Activated naive CD8-positive, alpha-beta T cell treated with anti-CD3 and anti-CD28 coated beads, Interleukin-2, amount 10 ng/mL, durations not matched to agents 7 days and 5 days (primary cell): ENCODE measurements at places on chromosomes 5 and 9.

GRCh38 chr9:70883056-70883455, 238.4 kb downstream of the TRPM3 start:
- DNase-seq, result no peak

DNA sequence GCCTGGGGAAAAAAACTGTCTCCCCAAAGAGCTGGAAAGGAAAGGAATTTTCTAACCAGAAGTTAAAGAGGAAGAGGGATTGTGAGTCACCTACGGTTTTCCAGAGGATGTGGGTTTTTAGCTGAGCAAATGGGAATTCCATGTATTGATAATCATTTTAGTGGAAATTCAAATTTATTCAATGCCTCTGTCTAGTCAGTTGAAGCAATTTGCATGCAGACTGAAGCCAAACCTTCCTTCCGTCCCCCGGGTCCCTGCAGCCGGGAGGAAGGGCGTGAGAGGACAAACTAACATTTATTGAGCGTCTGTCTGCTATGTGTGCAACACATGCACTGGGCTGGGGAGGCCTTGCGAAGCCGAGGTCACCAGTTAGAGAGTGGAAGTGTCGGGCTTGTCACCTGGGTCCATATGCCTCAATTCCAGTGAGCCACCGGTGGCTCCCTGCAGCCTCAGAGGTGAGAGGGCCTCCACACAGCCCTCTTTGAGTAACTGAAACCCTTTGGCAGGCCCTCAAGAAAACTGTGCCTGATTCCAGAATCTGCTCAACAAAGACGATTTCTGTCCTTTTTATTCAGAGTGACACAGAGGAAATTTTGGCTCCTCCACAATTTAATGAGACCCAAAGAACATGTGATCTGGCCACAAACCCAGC, 70.3 kb downstream of the COL27A1 start:
- no peak for DNase-seq

DNA sequence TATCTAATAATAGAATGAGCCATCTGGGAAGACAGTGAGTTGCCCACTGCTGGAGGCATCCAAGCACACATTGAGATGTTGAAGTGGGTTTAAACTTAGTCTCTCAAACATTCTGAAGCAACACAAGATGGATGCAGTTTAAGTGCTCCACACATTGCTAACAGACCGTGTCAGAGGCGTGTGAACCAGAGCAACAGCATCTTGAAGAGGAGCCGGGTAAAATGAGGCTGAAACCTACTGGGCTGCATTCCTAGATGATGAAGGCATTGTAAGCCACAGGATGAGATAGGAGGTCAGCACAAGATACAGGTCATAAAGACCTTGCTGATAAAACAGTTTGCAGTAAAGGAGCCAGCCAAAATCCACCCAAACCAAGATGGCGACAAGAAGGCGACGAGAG, 73.5 kb upstream of the TMEM215 start:
- no peak for DNase-seq

GRCh38 chr5:139146809-139147482, 51.2 kb downstream of the SIL1 start:
- no peak for DNase-seq

DNA sequence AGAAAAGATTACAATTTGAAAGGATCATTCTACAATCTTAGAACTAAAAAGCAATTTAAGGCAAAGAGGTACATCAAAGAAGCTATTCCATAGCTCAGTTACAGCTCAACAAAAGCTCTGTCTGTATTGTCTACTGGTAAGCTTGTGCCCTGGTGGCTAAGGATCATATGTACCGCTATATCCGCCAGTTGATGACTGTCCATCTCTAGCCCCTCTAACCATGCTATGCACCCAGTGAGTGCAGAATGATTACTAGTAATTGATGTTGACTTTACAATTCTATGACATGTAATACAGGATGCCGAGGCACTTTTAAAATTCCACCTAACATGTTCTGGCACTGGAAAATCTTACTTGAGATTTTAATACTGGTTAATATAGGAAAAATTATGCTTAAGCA, 13.1 kb downstream of the LOX start:
- no peak for DNase-seq

DNA sequence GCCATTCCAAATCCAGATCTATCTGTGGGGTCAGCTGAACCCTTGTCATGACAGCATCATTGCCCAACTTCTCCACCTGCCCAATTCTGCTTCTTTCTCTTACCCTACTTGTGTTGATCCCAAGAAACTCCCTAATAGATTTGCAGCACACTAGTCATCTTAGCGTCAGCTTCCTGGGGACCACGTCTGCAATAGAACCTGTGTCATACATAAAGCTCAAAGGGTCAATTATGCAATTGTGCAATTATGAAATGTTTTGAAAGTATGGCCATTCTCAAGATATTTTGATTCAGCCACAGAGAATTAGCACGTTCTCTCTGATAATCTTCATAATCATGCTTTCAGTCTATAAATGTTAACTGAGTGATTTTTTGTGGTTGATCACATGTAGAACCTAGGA, 87.4 kb upstream of the PAPPA start:
- DNase-seq, result no peak

DNA sequence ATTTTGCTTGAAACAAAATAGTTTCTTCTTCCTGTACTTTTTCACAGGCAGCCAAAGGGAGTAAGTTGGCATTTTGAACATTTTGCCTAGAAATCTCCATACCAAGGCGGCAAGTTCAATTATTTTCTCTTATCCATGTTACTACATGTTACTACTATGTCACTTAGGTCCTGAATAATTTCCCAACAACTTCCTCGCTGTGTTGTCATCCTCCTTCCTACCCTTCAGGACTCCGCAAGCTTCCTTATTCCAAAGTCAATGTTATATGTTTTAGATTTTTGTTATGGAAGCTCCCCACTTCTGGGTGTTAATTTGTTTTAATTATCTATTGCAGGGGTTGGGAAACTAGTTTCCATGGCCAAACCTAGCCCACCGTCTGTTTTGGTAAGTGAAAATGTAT, 9.9 kb upstream of the B4GALT1 start:
- DNase-seq, result no peak

DNA sequence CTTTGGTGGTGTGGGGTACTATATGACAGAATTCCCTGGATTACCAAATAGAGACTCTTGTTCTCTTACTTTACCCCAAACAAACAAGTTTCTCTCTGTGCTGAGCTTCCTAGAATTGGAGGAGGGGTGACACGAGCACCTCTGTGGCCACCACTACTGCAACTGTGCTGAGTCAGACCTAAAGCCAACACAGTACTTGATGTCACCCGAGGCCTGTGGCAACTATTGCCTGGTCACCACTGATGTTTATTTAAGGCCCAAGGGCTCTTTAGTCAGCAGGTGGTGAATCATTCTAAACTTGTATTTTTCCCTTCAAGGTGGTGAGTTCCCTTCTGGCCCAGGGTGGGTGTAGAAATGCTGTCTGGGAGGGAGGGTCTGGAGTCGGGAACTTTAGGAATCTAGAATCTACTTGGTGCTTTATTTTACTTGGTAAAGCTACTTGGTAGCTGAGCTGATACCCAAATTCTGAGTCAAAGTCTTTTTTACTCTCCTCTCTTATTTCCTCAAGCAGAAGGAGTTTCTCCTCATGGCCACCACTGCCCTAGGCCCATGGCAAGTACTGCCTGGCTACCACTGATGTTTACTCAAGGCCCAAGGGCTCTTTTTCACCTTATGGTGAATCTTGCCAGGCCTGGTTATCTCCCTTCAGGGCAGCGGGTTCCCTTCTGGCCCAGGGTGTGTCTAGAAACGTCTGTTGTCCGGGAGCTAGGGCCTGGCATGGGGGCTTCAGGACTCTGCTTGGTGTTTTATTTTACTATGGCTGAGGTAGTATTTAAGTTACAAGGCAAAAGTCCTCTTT, 9.8 kb downstream of the LURAP1L start:
- DNase-seq, result no peak

GRCh38 chr9:136928591-136928990, 15.9 kb downstream of the FBXW5 start:
- no peak for DNase-seq

DNA sequence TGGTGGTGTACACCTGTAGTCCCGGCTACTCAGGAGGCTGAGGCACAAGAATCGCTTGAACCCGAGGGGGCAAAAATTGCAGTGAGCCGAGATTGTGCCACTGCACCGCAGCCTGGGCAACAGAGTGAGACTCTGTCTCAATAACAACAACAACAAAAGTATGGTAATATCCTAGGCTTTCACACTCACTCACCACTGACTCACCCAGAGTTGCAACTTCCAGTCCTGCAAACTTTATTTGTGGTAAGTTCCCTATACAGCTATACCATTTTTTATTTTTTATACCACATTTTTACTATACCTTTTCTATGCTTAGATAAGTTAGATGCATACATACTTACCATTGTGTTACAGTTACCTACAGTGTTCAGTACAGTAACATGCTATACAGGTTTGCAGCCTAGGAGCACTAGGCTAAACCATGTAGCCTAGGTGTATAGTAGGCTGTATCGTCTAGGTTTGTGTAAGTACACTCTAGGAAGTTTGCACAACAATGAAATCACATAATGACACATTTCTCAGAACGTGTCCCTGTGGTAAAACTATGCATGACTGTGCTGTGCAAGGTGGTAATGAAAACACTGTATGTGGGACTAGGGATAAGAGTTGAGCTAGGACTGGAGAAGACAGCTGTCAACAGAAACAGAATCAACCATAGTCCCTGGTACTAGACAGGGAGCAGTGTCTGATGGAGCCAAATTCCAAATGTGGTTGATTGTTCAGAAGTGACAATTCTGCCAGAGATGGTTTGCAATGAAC, 109.5 kb upstream of the RAD23B start:
- DNase-seq, result no peak

DNA sequence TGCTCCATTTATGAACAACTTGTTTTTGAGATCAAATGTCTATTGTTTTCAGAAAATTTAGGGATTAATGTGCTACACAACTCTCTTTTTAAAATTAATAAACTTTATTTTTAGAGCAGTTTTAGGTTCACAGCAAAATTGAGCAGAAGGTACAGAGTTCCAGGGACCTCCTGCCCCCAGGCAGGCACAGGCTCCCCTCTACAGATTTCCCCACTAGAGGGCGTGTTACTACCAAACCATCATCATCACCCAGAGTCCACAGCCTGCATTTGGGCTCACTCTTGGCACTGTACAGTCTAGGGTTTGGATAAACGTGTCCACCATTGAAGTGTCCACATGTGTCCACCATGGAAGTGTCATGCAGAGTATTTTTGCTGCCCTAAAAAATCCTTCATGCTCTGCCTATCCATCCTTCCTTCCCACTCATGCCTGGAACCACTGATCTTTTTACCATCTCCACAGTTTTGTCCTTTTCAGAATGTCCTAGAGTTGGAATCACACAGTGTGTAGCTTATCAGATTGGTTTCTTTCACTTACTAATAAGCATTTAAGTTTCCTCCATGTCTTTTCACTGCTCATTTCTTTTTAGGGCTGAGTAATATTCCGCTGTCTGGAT, 61.7 kb downstream of the MRPL36 start:
- no peak for DNase-seq

- DNase-seq, result no peak
Measured at GRCh38 chr9:131965841-131966240, 113.8 kb downstream of the MED27 start.

- DNase-seq, result no peak
Measured at GRCh38 chr9:78150983-78151356, 84.9 kb upstream of the CEP78 start.

DNA sequence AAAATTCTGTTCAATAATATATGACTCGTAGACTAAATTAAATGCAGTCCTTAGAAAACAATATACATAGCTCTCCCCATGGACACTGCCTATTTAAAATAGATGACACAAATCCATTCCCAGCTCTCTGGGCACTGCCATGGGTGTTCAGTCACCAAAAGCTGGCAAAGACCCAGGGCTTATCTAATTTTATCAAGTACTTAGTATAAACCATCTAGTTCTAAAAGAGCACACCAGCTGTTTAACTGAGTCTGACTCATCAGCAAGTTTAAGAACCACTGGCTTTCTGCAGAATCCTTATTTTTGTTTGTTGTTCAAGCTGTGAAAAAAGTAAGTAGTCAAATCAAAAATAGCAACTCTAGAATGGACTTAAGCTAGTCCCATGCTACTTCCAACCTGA, 107.6 kb downstream of the PLPP1 start:
- DNase-seq, result no peak

DNA sequence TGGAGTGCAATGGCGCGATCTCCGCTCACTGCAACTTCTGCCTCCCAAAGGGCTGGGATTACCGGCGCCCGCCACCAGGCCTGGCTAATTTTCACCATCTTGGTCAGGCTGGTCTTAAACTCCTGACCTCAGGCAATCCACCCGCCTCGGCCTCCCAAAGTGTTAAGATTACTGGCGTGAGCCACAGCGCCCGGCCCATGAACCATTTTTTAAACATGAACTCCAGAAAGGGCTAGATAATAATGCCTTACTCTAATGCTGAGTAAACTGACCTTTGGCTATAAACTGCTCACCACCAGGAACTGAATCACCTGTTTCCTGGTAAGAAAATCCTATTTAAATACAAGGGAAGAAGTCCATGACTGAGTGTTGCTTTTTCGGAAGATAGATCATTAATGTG, 23.2 kb upstream of the DAB2 start:
- no peak for DNase-seq

GRCh38 chr5:150142959-150143349, 12.7 kb downstream of the PDGFRB start:
- no peak for DNase-seq

GRCh38 chr5:63963080-63963735, 963 bp upstream of the HTR1A start:
- no peak for DNase-seq

DNA sequence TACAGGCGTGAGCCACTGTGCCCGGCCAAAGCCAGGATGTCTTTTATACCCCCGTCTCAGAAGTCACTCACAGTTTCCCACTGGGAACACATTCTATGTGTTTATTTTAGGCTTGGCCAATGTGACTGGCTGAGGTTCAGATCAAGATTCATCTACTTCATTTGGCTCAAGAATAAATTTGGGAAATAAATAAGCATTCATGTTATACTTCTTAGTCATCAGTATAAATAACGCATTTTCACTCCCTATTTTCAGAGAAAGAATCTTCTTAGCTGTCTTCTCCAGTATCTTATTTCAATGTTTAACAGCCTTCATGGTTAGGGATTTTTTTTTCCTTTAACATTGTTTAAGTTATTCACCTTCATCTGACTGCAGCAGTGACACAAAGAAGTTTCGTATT, 11.8 kb downstream of the S100Z start:
- DNase-seq, result no peak

DNA sequence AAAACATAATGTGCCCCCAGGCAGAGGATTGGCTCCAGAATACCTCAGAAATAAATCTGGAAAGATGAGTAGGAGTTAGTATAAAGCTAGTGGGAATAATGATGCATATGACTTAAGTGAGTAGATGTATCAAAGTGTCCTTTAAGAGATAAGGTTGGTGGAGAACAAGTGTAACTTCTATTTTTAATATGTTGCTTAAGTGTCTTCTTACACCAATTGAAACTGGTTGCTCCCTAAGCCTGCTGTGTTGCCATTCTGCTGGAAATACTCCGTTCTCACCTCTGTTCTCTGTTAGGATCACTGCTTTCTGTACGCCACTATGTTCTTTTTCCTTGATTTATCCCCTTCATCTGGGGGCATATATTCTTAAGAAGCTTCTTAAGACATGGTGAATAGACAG, 286.4 kb downstream of the TMEM232 start:
- no peak for DNase-seq
